Fibroblast of lung (primary cell): ENCODE measurements at places on chromosomes 7 and 10. TPM values are rescaled to one million over a fixed set of nuclear protein-coding genes. Genes with fewer than 3 reads are reported as not detected.
A peak's percentile ranks its signal among the peaks of the same experiment; 100 is the strongest.

GRCh38 chr10:12241810-12242529 lies 46.0 kb downstream of the CDC123 start:
- peaks cover 16% of the 10 kb centered on the region for H3K36me3 ChIP-seq
- H3K27me3 ChIP-seq, result no peaks in the 10 kb centered on the region
- no peaks in the 10 kb centered on the region for H3K4me1 ChIP-seq
- no peak overlapping the region for H3K4me3 ChIP-seq

DNA sequence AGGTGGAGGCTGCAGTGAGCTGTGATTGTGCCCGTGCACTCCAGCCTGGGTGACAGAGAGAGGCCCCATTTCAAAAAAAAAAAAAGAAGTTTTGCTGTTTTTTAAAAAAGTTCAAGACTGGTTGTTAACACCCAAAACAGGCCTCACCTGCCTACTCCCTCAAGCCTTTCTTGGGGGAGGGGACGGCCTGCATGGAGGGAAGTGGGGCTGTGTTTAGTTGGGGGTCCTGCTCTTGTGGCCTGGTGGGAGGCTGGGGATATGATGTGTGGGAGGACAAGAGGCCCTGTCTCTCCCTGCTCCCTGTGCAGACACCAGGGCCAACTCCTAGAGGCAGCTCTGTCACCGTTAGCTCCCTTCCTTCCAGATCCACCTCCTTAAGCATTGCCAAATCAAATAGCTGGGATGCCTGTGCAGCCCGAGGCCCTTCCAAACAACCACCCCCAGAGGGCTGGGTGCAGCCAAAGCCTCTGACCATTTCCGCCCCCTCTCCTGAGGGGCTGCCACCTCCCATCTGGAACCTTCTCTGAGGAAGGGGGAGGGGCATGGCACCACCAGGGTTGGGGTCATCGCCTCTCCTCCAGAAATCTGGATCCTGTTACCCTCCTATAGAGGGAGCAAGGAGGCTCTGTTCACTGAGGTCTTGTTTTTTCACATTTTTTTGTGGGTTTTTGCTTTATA lies 32.9 kb upstream of the ANKRD2 start:
- H3K4me1 ChIP-seq, result peaks cover 43% of the 10 kb centered on the region
- H3K27ac ChIP-seq, result peak overlapping the region; percentile 67
- H3K4me3 ChIP-seq, result no peak overlapping the region

DNA sequence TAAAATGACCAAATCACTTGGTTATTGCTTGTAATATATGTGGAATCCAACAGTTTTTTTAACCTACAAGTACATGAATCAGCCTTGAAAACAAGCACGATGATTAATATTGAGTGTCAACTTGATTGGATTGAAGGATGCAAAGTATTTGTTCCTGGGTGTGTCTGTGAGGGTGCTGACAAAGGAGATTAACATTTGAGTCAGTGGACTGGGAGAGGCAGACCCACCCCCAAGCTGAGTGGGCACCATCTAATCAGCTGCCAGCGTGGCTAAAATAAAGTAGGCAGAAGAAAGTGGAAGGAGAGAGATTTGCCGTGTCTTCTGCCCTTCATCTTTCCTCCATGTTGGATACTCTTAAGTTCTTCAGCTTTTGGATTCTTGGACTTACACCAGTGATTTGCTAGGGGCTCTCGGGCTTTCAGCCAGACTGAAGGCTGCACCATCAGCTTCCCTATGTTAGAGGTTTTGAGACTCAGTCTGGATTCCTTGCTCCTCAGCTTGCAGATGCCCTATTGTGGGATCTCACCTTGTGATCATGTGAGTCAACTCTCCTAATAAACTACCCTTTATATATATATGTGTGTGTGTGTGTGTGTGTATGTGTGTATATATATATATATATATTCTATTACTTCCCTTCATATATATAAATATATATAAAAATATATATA lies 118.4 kb upstream of the WDR11 start:
- DNase-seq, result peak; percentile 43
- H3K4me1 ChIP-seq, result no peaks in the 10 kb centered on the region
- H3K36me3 ChIP-seq, result no peaks in the 10 kb centered on the region
- H3K4me3 ChIP-seq, result no peak overlapping the region

DNA sequence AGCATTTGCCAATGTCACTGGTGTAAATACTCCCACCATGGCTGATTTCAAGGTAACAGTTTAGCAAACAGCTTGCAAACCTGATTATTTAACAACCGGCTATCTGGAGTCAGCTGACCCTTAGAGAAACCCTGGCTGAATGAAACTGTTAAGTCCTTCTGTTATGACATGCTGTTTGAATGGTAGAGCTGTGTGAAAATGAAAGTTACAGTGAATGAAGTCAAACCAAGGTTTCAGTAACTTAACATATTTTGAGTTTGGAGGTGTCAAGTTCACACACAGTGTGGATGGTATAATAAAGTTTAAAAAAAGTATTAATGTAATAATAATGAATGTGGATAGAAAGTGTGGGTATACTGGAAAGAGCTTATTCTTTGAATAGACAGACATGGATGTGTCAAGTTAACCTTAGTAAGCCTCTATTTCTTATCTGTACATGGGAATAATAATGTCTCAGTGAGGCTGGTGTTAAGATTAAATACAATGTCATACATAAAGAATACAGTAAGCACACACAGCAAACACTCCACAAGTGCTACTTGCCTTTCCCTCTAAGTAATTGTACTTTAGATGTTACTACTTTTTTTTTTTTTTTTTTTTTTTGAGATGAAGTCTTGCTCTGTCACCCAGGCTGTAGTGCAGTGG lies 150.4 kb downstream of the TAX1BP1 start:
- no peaks in the 10 kb centered on the region for H3K4me1 ChIP-seq
- no peak overlapping the region for H3K27ac ChIP-seq
- H3K4me3 ChIP-seq, result no peak overlapping the region
- no peak for DNase-seq

Gene TSPAN14
- 30.9 and 50.0 TPM in 2 replicates for polyA plus RNA-seq

Gene DEPP1
- 18.7 and 30.3 TPM in 2 replicates for polyA plus RNA-seq

Gene ACSM6
- polyA plus RNA-seq, result not detected in 2 replicates

Gene UNCX
- not detected in 2 replicates for polyA plus RNA-seq
